ENCODE measurements at places on chromosomes 6 and 20. TPM values are rescaled to one million over a fixed set of nuclear protein-coding genes. Genes with fewer than 3 reads are reported as not detected.

GRCh38 chr6:147157930-147158329 lies 46.3 kb upstream of the STXBP5 start:
- H3K4me3 ChIP-seq, result no peak overlapping the region
- H3K36me3 ChIP-seq, result no peaks in the 10 kb centered on the region
- H3K27me3 ChIP-seq, result no peaks in the 10 kb centered on the region
- DNase-seq, result no peak
- H3K27ac ChIP-seq, result no peak overlapping the region
- H3K4me1 ChIP-seq, result no peaks in the 10 kb centered on the region

DNA sequence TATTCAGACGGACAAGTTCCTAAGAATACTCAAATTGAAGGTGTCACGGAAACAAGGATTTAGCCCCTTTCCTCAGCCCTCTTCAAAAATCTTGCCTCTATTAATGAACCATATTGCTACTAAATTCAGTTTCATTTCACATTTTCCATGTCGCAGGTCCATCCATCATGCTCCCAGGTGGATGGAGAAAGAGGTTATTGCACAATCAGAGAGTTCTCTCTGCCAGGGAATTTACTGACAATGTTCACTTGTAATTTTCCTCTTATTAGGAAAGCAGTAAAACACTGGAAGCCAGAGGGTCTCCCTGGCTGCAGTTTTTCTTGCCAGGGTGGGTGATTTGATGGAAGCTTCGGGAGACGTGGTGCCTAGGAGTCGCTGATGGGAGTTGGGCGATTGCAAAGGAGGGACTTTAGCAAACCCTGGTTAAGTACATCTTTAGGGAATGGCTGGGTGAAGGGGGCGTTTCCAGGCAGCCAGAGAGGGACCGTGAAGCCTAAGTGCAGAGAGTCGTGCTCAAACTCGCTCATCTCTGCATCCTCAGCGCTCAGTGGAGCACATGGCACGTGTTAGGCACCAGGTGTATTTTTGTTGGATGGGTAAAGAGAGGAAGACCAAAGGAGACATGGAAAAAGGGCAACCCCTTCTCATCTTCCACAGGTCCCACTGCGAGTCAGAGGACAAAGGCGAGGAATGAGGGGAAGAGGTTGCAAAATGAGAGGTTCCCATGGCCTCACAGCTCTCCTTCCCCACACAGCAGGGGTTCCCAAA lies 321.9 kb upstream of the CDH4 start:
- H3K4me1 ChIP-seq, result no peaks in the 10 kb centered on the region
- no peaks in the 10 kb centered on the region for H3K36me3 ChIP-seq
- no peak overlapping the region for H3K27ac ChIP-seq
- peaks cover 2% of the 10 kb centered on the region for H3K27me3 ChIP-seq
- H3K4me3 ChIP-seq, result no peak overlapping the region
- no peak for DNase-seq

Gene NKAPL
- total RNA-seq, result 0.56 TPM

DNA sequence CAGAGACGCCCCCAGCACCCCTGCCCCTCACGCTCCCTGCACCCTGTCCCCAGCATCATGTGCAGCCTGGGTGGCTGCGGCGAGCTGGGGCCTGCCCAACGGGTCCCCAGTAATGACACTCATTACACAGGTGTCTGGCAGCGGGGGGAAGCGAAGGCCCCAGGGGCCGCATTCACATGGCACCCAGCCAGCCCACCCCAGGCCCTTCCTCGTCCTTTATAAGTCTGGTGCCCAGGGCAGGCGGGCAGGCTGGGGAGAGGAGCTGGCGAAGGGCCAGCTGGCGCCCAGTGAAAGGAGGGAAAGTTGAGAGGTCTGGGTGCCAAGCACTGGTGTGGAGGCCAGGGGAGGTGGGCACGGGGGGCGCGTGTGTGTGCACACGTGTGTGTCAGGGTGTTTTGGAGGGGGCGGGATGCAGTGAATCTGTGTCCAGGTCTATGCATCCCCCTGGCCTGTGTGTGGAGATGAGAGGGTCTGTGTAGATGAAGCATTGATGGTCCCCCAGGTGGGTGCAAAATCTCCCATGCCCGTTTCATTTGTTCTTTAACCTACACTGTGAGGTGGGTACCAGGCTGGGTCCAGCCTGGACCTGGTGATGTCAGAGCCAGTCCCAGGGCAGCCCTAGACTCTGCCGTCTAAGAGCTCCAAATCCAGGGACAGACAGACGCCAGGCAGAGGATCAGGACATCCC lies 105.3 kb downstream of the CEBPB start:
- H3K27me3 ChIP-seq, result no peaks in the 10 kb centered on the region
- peak overlapping the region; percentile 81 for H3K27ac ChIP-seq
- H3K36me3 ChIP-seq, result no peaks in the 10 kb centered on the region

- no peak overlapping the region for H3K27ac ChIP-seq
- H3K4me3 ChIP-seq, result no peak overlapping the region
- H3K27me3 ChIP-seq, result no peaks in the 10 kb centered on the region
- no peaks in the 10 kb centered on the region for H3K4me1 ChIP-seq
- H3K36me3 ChIP-seq, result peaks cover 1% of the 10 kb centered on the region
Observed at GRCh38 chr6:128244751-128245405, 275.5 kb downstream of the PTPRK start.

- H3K27me3 ChIP-seq, result no peaks in the 10 kb centered on the region
- no peaks in the 10 kb centered on the region for H3K36me3 ChIP-seq
- H3K27ac ChIP-seq, result no peak overlapping the region
- H3K4me3 ChIP-seq, result no peak overlapping the region
- DNase-seq, result no peak
Observed at GRCh38 chr6:111184827-111185532, 97.7 kb downstream of the SLC16A10 start.

Gene CDSN
- total RNA-seq, result not detected

GRCh38 chr20:62925420-62926228 lies 681 bp downstream of the DIDO1 start:
- peak overlapping the region; percentile 98 for H3K27ac ChIP-seq
- no peaks in the 10 kb centered on the region for H3K36me3 ChIP-seq
- H3K4me3 ChIP-seq, result peak overlapping the region; percentile 92
- peaks cover 76% of the 10 kb centered on the region for H3K4me1 ChIP-seq
- no peaks in the 10 kb centered on the region for H3K27me3 ChIP-seq

Gene BHLHE23
- total RNA-seq, result not detected

Gene WFDC12
- not detected for total RNA-seq

DNA sequence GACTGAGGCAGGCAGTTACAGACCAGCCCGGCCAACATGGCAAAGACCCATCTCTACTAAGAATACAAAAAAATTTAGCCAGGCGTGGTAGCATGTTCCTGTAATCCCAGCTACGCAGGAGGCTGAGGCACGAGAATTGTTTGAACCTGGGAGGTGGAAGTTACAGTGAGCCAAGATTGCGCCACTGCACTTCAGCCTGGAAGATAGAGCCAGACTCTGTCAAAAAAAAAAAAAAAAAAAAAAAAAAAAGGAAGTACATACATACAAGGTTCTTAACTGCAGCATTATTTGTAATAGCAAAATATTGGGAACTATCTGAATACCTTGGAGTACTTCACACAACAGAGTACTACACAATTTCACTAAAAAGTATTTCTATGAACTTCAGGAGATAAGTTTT lies 183.5 kb upstream of the OLIG3 start:
- H3K36me3 ChIP-seq, result no peaks in the 10 kb centered on the region
- H3K27ac ChIP-seq, result no peak overlapping the region
- no peak for DNase-seq
- H3K4me3 ChIP-seq, result no peak overlapping the region

DNA sequence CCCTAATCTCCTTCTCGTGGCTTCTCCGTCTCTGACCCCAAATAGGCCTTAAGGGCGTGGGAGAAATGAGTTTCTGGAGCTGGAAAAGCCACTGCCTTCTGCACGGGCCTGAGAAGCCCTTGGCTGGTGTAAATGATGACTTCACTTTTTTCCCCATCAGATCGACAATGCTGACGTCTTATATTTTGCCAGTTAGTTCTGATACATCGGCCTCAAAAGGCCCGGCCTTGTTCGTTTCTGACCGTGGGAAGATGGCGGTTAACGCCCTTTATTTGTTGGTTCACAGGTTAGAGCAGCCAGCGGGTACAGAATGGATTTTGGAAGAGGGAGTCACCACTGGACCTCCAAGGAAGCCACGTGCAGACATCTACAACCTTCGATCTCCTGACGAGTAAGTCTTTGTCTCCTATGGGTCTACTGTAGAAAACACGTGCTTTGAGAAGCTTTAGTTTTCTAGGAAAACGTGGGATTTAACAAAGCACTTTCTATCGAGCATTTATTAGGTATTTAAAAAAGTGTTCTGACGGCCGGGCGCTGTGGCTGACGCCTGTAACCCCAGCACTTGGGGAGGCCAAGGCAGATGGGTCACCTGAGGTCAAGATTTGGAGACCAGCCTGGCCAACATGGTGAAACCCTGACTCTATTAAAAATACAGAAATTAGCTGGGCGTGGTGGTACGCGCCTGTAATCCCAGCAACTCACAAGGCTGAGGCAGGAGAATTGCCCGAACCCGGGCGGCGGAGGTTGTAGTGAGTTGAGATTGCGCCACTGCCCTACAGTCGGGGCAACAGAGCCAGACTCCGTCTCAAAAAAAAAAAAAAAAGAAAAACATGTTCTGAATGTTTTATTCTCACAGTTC lies 1.2 kb upstream of the ZNFX1 start:
- DNase-seq, result no peak
- H3K27ac ChIP-seq, result peak overlapping the region; percentile 97
- H3K36me3 ChIP-seq, result peaks cover 47% of the 10 kb centered on the region
- H3K27me3 ChIP-seq, result no peaks in the 10 kb centered on the region
- H3K4me3 ChIP-seq, result peak overlapping the region; percentile 96

- peaks cover 12% of the 10 kb centered on the region for H3K36me3 ChIP-seq
- H3K27me3 ChIP-seq, result no peaks in the 10 kb centered on the region
- no peak overlapping the region for H3K27ac ChIP-seq
- no peak for DNase-seq
- H3K4me1 ChIP-seq, result no peaks in the 10 kb centered on the region
- H3K4me3 ChIP-seq, result no peak overlapping the region
Observed at GRCh38 chr20:20624914-20625313, 87.5 kb downstream of the RALGAPA2 start.

Gene HSPA1B
- total RNA-seq, result 165 TPM

- H3K36me3 ChIP-seq, result peaks cover 7% of the 10 kb centered on the region
- H3K27me3 ChIP-seq, result no peaks in the 10 kb centered on the region
- H3K4me1 ChIP-seq, result peaks cover 40% of the 10 kb centered on the region
- no peak overlapping the region for H3K27ac ChIP-seq
Observed at GRCh38 chr6:49463612-49463967, 420 bp downstream of the CENPQ start.

- H3K27me3 ChIP-seq, result no peaks in the 10 kb centered on the region
- peaks cover 22% of the 10 kb centered on the region for H3K36me3 ChIP-seq
- H3K4me1 ChIP-seq, result no peaks in the 10 kb centered on the region
- no peak overlapping the region for H3K4me3 ChIP-seq
Observed at GRCh38 chr6:107869871-107870270, 45.8 kb upstream of the SCML4 start.

DNA sequence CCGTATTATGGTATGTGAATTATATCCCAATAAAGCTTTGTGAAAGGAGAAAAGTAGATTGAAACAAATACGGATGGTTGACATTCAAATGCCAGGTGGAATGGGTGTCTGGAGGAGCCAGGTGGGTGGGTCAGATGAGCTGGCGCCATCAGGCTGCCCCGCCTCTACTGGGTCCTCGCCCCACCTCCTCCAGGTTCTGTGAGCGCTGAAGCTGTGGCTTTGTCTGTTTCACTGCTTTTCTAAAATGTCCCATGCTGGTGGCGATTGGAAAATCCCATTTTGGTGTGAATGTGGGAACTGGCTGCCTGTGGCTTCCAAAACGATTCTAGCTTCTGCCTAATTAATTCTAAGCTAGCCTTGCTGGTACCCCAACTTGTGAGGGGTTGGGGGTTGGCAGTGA lies 16.5 kb downstream of the DUSP22 start:
- H3K27ac ChIP-seq, result no peak overlapping the region
- no peak for DNase-seq
- H3K27me3 ChIP-seq, result no peaks in the 10 kb centered on the region
- no peaks in the 10 kb centered on the region for H3K4me1 ChIP-seq
- H3K4me3 ChIP-seq, result no peak overlapping the region
- no peaks in the 10 kb centered on the region for H3K36me3 ChIP-seq

DNA sequence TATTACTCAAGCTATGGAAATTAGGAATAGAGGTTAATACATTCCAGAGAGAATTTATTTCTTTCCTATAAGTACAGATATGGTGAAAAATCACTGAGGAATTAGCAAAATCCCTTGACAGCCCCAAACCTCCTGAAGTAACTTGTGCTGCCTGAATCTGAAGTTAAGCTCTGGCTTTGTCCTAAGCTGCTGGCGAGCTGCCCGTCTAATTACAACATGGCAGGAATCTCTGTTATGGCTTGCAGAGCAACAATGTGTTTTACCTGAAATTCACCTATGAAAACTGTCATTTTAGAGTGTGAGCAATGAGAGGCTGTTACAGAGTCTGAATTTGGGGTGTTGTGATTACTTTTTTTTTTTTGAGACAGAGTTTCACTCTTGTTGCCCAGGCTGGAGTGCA lies 22.5 kb upstream of the IYD start:
- H3K4me3 ChIP-seq, result no peak overlapping the region
- H3K4me1 ChIP-seq, result no peaks in the 10 kb centered on the region

DNA sequence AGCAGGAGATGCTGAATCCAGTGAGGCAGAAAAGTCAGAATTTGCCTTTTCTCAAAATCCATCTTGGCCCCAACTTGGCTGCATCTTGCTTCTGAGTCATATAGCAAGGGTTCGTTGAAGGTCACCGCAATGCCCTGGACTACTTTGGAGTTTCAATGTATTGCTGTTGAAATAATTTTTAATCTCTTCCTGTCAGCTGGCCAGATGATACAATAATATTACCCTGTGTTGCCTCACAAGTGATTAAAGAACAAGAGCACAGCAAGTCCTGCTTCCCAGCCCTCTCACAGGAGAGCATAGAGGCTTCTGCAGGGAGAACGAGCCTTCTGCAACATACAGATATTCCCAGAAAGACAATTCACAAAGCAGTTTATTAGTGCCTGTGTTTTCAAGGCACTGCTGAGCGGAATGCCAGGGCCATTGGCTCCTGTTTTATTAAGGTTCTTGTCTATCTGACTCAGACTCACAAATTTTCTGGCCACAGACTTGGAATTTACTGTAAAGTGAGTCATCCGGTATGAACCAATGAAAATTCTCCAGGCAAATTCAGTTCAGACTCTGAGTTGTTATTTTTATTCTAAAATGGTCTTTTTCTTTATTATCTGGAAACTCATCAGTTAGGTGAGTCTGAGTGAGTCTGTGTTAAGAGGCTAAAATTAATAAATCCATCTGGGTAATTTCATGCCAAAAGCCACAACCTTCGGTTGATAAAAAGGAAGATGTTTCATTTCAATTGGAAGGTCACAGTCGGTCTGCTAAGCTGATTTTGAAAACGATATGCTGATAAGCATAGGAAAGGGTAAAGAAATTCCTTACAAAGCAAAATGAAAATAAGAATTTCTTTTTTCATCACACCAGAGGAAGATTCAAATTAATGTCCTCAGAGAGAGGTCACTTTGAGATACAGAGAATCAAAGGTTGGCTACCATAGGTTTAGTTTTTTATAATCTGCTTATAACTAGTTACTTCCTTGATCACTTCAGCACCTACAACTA lies 289.4 kb upstream of the STXBP5 start:
- H3K4me3 ChIP-seq, result no peak overlapping the region
- no peak for DNase-seq
- peak overlapping the region; percentile 74 for H3K27ac ChIP-seq
- H3K4me1 ChIP-seq, result no peaks in the 10 kb centered on the region
- no peaks in the 10 kb centered on the region for H3K27me3 ChIP-seq

GRCh38 chr6:116192786-116193185 lies 61.1 kb downstream of the TSPYL4 start:
- H3K36me3 ChIP-seq, result no peaks in the 10 kb centered on the region
- no peak for DNase-seq
- no peaks in the 10 kb centered on the region for H3K27me3 ChIP-seq
- H3K4me3 ChIP-seq, result no peak overlapping the region
- no peaks in the 10 kb centered on the region for H3K4me1 ChIP-seq

GRCh38 chr6:155273431-155273830 lies 9.6 kb downstream of the CLDN20 start:
- DNase-seq, result no peak
- peaks cover 1% of the 10 kb centered on the region for H3K4me1 ChIP-seq

Gene FOXS1
- 0.51 TPM for total RNA-seq

Gene TCF21
- total RNA-seq, result 0.67 TPM

Data from liver (tissue), 10 donors.